Fibroblast of the aortic adventitia (primary cell): ENCODE measurements at places on chromosomes 4 and X. TPM values are rescaled to one million over a fixed set of nuclear protein-coding genes. Genes with fewer than 3 reads are reported as not detected.

ARSJ gene
- total RNA-seq: 12.4 and 23.8 TPM in 2 replicates

IL1RAPL1 gene
- total RNA-seq: 6.0 and 7.1 TPM in 2 replicates

H2BW2 gene
- not detected in 2 replicates for total RNA-seq

KIF4A gene
- 2.7 and 14.5 TPM in 2 replicates for total RNA-seq

FGB gene
- not detected in 2 replicates for total RNA-seq
